ENCODE measurements at places on chromosomes 1 and 21. TPM values are rescaled to one million over a fixed set of nuclear protein-coding genes. Genes with fewer than 3 reads are reported as not detected.

- DNase-seq, result no peak
Observed at GRCh38 chr1:58861506-58861905, 77.7 kb upstream of the JUN start.

- no peak for DNase-seq
Observed at GRCh38 chr1:12039164-12039525, 19.8 kb downstream of the MIIP start.

- DNase-seq, result peak; percentile 90
Observed at GRCh38 chr1:100037927-100038659, 68.3 kb downstream of the SLC35A3 start.

Gene SPATA46
- not detected for total RNA-seq

DNA sequence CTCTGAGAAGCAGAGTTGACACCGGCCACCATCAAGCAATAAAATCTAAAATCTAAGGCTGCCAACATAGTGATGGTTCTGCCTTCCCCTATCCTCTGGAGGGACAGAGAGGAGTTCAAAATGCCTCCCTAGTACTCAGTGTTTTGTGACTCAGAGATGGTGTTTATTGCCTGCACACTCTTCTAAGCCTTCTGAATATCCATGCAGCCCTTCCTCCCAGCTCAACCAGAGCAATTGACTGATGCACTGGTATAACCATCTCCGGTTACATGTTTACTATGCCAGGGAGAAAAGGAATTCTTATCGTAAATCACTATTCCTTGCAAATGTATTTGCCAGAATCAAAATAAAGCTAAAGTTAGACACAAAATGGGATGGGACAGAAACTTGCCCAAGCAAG lies 132.9 kb upstream of the RAB4A start:
- DNase-seq, result no peak

- DNase-seq, result no peak
Observed at GRCh38 chr1:29670752-29671151, 434.4 kb downstream of the PTPRU start.
